ENCODE measurements at places on chromosomes 2 and 18. TPM values are rescaled to one million over a fixed set of nuclear protein-coding genes. Genes with fewer than 3 reads are reported as not detected.

The TUBA4A gene
- 229 TPM for total RNA-seq

DNA sequence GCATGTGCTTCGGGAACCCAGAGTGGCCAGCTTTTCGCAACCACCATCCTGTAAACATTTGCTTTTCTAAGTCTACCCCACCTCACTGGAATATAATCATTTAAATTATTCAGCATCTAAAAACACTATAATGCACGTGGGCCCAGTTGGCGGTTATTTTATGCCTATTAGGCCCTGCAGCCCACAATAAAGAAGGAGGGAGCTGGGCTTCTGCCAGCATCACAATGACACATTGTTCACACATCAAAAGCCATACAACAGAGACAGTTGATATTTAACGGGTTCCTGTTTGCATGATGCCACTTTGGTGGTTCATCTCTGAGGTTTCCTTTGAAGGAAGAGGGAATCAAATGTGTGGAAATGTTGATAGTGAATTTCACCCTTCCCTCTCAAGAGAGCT, 916.0 kb upstream of the CELF4 start:
- H3K4me3 ChIP-seq, result no peak overlapping the region
- no peaks in the 10 kb centered on the region for H3K36me3 ChIP-seq
- H3K27ac ChIP-seq, result no peak overlapping the region
- no peak for DNase-seq

DNA sequence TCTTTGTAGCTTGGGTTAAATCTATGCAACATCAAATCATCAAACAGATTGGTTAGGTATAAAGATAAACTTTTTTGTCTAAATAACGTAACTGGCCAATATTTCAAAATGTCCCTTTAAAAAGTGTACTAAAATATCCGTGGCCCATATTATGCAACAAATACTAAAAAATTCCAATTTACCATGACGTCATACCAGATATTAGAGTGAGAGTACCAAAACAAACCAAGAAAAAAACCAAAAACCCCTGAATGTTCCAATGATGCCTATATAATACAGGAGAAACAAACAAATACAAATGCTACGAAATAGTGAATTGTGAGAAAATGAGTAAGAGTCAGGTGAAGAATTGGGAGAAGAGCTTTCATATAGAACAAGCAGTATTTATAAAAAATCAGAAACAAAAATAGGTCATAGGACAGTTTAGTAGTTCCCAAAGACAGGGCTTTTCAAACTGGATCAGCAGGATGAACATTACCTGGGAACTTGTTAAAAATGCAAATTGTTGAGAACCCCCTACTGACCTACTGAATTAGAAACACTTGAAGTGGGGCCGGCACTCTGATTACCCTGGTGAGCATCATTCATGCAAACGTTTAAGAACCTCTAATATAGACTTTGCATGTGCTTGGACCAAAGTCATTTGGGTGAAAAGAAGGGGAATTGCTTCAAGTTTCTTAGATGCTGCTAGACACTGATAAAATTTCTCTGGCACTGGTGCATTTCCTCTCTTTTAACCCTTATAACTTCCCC, 753.7 kb downstream of the DSC3 start:
- H3K4me1 ChIP-seq, result no peaks in the 10 kb centered on the region
- H3K27me3 ChIP-seq, result no peaks in the 10 kb centered on the region
- H3K4me3 ChIP-seq, result no peak overlapping the region
- no peaks in the 10 kb centered on the region for H3K36me3 ChIP-seq
- no peak for DNase-seq

DNA sequence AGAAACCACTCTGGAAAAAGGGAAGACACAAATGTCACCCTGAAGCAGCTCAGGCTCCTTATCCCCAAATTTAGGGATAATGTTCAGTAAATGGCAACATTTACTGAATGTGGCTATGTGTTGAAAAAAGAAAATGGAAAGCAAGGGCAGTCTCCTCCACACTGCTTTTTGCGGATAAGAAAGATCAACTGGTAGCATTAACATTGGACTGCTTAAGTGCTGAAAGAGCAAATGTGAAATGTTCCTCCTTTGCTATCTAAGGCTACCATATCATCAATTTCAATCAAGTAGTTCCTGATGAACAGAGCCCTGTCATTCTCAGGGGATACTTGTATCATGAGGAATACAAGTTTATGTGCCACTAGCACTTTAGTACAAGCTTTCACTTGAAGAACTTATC, 12.5 kb downstream of the FBXO11 start:
- H3K27ac ChIP-seq, result no peak overlapping the region
- H3K36me3 ChIP-seq, result peaks cover 6% of the 10 kb centered on the region
- H3K27me3 ChIP-seq, result no peaks in the 10 kb centered on the region
- H3K4me3 ChIP-seq, result no peak overlapping the region

DNA sequence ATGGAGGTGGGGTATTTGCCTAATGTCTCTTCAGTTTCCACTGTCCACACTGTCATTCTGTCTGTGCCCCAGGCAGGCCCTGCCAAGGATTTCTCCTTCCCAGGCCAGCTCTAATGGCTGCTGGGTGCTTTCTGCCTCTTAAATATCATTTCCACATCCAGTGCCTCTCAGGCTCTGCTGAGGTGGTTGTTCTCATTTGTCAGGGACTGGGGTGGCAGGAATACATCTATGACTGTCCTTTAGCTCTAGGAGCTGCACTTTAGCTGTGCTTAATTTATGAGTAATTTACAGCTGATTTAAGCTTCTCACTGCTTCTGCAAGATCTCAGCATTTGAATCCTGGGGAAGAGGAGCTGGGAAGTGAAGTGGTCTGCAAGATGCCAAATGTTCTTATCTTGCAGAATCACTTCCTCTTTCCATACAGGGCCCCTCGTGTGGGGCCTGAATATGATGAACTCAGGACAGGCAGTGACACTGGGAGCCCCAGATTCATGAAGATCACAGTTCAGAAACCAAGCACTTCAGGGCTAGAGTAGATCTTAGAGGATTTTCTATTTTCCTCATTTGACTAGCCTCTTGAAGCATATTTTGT, 150.2 kb downstream of the FSHR start:
- DNase-seq, result no peak
- no peak overlapping the region for H3K4me3 ChIP-seq
- H3K4me1 ChIP-seq, result no peaks in the 10 kb centered on the region
- no peaks in the 10 kb centered on the region for H3K36me3 ChIP-seq
